Thyroid gland (tissue), 4 donors: ENCODE measurements at places on chromosomes 5 and 9. TPM values are rescaled to one million over a fixed set of nuclear protein-coding genes. Genes with fewer than 3 reads are reported as not detected.

SMIM32 gene
- total RNA-seq: not detected

DNA sequence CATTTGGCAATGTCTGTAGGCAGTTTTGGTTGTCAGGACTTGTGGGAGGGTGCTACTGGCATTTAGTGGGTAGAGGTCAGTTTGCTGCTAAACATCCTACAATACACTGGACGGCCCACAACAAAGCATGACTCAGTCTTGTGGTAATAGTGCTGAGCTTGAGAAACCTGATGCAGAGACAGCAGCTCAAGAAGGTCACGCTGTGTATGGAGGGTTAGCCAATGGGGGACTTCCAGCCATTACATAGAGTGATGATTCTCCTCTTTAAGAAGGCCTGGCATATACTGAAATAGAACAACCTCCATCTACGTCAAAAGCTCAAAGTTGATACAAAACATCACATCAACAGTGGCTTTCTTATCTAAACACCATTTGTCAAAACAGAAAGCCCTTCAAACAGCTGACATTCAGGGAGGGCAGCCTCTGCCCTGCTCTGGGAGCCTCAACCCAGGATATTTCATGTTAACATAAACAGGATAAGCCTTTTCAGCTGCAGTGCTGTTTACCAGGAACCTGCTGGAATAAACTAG lies 143.0 kb downstream of the GPBP1 start:
- no peak for DNase-seq
- no peak overlapping the region for H3K4me3 ChIP-seq
- no peak overlapping the region for H3K27ac ChIP-seq
- no peaks in the 10 kb centered on the region for H3K4me1 ChIP-seq
- no peaks in the 10 kb centered on the region for H3K36me3 ChIP-seq

GRCh38 chr5:132987531-132988408 lies 24.3 kb upstream of the AFF4 start:
- no peaks in the 10 kb centered on the region for H3K36me3 ChIP-seq
- no peaks in the 10 kb centered on the region for H3K4me1 ChIP-seq
- no peak overlapping the region for H3K4me3 ChIP-seq
- no peak overlapping the region for H3K27ac ChIP-seq
- DNase-seq: no peak
- no peaks in the 10 kb centered on the region for H3K27me3 ChIP-seq

- DNase-seq: no peak
- H3K36me3 ChIP-seq: no peaks in the 10 kb centered on the region
- no peaks in the 10 kb centered on the region for H3K27me3 ChIP-seq
- peak overlapping the region; percentile 87 for H3K4me3 ChIP-seq
Observed at GRCh38 chr5:180801596-180802324, 846 bp downstream of the MGAT1 start.

DNA sequence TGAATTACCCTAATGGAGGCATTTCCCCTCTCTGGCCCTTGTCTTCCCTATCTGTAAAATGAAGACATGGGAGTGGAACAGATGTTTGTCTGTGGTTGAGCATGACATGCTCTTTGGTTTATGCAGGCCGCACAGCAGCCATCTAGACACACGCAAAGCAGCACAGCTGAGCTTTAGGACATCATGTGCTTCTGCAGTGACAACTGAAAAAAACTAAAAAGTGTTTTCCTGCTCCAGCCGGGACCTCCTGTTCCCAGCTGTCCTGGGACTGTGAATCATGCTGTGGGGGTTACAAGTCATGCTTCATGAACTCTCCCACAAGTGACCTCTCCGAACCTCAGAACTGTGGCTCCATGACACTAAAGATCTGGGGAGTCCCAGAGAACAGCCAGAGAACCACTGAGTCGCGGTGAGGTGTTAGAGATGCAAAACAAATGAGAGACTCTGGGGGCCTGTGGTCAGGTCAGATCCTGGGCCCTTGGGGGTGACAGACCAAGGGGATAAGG lies 1.7 kb downstream of the SMIM3 start:
- no peaks in the 10 kb centered on the region for H3K27me3 ChIP-seq
- DNase-seq: peak; percentile 17
- H3K36me3 ChIP-seq: no peaks in the 10 kb centered on the region
- H3K27ac ChIP-seq: peak overlapping the region; percentile 82
- H3K4me1 ChIP-seq: peaks cover 32% of the 10 kb centered on the region

- no peak overlapping the region for H3K27ac ChIP-seq
- H3K36me3 ChIP-seq: no peaks in the 10 kb centered on the region
- no peaks in the 10 kb centered on the region for H3K27me3 ChIP-seq
Observed at GRCh38 chr9:121696930-121697329, 45.5 kb downstream of the DAB2IP start.

- peak; percentile 3 for DNase-seq
- H3K4me3 ChIP-seq: no peak overlapping the region
- no peaks in the 10 kb centered on the region for H3K27me3 ChIP-seq
- H3K4me1 ChIP-seq: no peaks in the 10 kb centered on the region
- H3K27ac ChIP-seq: no peak overlapping the region
Observed at GRCh38 chr5:124948062-124948753, 201.8 kb upstream of the ZNF608 start.

DNA sequence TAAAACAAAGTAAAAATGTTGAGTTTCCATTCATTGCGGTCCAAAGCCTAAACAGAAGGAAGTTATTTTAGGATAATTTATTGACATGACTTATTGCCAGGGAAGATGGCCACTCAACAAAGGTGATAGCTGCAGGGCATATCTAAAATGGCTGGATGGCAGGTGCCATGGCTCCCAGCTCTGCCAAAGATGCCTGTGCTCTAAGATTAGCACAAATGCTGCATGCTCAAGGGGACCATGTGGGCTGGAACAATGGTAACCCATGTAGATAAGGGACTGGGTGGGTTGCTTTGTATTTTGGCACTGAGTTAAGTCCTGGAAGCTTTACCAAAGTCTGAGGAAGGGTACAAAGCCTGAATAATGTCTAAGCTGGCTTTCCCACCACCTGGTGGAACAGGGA lies 95.5 kb upstream of the IFNK start:
- peaks cover 75% of the 10 kb centered on the region for H3K4me1 ChIP-seq
- DNase-seq: no peak
- H3K27me3 ChIP-seq: no peaks in the 10 kb centered on the region
- no peaks in the 10 kb centered on the region for H3K36me3 ChIP-seq
- peak overlapping the region; percentile 94 for H3K27ac ChIP-seq
- no peak overlapping the region for H3K4me3 ChIP-seq

GRCh38 chr5:40191150-40191549 lies 488.6 kb upstream of the PTGER4 start:
- H3K4me3 ChIP-seq: no peak overlapping the region
- H3K36me3 ChIP-seq: no peaks in the 10 kb centered on the region

DNA sequence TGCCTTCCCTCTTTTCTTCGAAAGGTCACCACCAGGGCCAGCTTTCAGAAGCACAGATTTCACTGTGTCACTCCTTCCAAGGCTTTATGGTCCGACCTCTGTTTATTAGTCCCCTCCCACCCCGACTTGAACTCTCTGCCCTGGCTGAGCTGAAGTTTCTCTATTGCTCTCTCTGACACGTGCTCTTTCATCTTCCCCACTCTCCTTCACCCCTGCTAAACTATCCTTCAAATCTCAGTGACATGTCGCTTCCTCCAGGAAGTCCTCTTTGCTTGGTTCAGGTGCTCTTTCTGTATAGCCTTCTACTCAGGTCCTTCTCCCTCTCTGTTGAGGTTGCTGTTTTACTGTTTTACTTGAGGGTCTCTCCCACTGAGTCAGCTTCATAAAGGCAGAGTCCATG lies 64.4 kb downstream of the ARHGEF37 start:
- no peak overlapping the region for H3K4me3 ChIP-seq
- no peaks in the 10 kb centered on the region for H3K36me3 ChIP-seq
- no peaks in the 10 kb centered on the region for H3K27me3 ChIP-seq
- no peaks in the 10 kb centered on the region for H3K4me1 ChIP-seq
- DNase-seq: no peak
- no peak overlapping the region for H3K27ac ChIP-seq

GRCh38 chr9:135516132-135516860 lies 4.9 kb upstream of the LCN1 start:
- H3K4me3 ChIP-seq: no peak overlapping the region
- H3K4me1 ChIP-seq: no peaks in the 10 kb centered on the region
- no peaks in the 10 kb centered on the region for H3K27me3 ChIP-seq
- no peaks in the 10 kb centered on the region for H3K36me3 ChIP-seq

RGS3 gene
- 47.9 TPM for total RNA-seq

DNA sequence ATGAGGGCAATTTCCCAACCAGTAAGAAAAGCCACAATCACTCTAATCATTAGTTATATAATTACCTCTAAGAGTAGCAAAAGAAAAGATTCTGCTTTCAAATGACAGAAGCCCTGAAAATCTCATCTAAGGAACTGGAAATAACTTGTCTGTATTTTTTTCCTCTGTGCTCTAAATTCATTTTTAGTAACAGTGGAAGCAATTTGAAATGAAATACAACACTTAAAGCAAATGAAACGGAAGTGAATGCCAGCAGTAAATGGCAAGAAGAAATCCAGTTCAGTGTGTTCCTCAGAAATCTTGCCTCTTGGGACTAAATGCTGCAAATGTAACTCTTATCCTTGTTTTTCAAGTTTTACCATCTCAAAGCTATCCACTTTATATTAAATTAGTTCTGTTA lies 294.9 kb downstream of the TAF11L14 start:
- no peak overlapping the region for H3K4me3 ChIP-seq
- no peaks in the 10 kb centered on the region for H3K27me3 ChIP-seq
- H3K36me3 ChIP-seq: no peaks in the 10 kb centered on the region
- H3K4me1 ChIP-seq: no peaks in the 10 kb centered on the region
- H3K27ac ChIP-seq: no peak overlapping the region
